Stimulated activated CD4-positive, alpha-beta T cell treated with anti-CD3 and anti-CD28 coated beads, Interleukin-1b, Interleukin-23, amount 100 ng/mL, for 48 hours (primary cell): ENCODE measurements at places on chromosomes 7 and 10.

GRCh38 chr7:53119514-53119941 is 84.1 kb downstream of the POM121L12 start:
- DNase-seq: no peak

- no peak for DNase-seq
Measured at GRCh38 chr10:452512-453426, 236.7 kb downstream of the DIP2C start.

DNA sequence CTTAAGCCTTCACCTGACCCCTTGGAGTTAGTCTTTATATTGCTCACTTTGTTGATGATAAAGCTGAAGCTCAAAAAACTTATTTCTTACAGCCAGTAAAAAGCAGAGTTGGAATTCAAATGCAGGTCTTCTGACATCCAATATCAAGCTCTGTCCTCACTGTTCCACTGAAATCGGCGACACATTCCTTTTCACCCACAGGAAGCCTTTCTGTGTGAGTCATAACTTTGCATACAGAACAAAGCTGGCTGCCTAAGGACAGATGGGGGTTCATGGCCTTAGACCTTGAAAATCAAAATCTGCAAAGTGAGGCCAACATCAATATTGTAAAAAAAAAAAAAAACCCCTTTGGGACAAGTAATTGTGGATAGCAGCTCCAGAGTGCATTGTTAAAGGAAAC is 21.8 kb upstream of the AKR1B1 start:
- DNase-seq: no peak

DNA sequence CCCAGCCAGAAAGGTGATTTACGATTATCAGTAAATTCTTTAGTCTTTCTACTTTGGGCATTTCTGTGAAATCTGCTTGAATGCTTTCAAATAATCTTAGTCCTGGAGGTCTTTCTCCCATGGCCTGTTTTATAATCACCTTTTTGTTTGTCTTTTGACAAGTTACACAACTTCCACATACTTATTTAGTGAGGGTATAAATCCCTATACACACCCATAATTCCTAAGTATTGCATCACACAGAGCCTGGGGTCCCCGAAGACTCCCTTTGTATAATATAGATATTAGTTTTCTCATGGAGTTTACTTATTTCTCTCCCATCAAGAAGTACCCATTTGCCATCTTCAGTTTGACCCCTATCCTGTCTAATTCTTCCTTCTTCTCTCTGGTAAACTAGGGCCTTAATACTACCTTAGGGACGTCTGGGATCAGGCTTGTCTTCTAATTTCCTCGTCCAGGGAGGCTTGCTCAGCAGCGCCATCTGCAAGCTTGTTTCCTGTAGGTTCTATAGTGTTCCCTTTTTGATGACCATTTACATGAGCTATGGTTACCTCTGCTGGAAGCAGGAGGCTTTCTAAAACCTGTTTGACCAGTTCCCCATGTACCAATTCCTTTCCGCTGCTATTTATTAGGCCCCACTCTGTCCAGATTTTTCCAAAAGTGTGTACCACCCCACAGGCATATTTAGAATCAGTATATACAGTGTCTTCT is 8.1 kb downstream of the DNAH11 start:
- DNase-seq: no peak
